ENCODE measurements at places on chromosomes 2 and 18.

- DNase-seq, result peak; percentile 69
Measured at GRCh38 chr2:215104226-215104625, 34.2 kb downstream of the ABCA12 start.

GRCh38 chr2:76752506-76752905 is 769.7 kb downstream of the LRRTM4 start:
- DNase-seq, result no peak

DNA sequence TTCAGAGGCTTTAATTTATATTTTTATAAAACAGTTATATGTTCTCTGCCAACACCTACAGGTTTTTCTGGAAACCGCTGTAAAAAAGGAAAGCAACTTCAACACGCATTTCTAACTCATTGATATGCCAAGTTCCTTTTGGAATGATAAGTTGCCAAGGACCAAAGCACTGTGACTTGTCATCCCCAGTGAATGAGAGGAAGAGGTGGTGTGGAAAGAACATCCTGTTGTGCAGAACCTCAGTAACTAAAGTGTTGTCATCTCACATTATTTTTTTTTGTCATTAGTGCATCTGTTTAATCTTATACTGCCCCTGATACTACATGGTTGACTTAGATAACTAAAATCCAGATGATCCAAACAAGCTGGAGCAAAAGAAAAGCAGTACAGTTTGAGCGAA is 96.0 kb upstream of the NEUROD1 start:
- no peak for DNase-seq

- DNase-seq, result peak; percentile 38
Measured at GRCh38 chr2:106991866-106992265, 105.9 kb upstream of the ST6GAL2 start.

GRCh38 chr18:5237083-5237722 is 40.1 kb upstream of the AKAIN1 start:
- peak; percentile 2 for DNase-seq

DNA sequence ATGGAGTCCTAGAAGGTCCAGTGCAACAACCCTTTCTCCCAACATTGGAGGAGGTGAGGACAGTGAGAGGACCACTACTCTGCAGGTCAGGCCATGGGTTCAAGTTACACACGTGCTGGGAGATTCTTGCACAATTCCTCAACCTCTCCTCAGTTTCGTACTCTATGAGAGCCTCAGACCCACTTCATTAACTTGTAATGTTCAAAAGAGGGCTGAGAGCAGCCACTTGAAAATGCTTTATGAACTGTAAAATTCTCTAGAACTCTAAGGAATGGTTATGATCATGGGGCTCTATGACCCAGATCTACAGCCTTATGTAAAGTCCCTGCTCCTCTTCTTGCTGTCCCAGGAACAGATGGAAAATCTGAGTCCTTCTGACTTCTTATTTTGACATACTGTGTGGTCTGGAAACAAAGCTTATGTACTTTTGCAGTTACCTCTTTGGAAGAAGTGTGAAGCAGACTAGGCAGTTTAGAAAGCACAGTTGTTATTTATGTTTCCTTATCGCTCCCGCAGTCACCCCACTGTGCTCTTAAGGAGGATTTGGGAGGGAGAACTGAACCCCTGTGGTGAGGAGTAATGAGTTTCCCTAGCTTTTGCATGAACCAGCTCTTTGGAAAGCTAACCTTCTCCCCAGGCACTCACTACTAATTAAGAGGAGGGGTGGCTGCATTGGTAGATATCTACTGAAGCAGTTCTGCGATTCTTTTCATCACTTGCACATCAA is 296.6 kb downstream of the LRRTM1 start:
- no peak for DNase-seq

GRCh38 chr2:172697296-172697695 is 38.3 kb upstream of the RAPGEF4 start:
- DNase-seq, result no peak

DNA sequence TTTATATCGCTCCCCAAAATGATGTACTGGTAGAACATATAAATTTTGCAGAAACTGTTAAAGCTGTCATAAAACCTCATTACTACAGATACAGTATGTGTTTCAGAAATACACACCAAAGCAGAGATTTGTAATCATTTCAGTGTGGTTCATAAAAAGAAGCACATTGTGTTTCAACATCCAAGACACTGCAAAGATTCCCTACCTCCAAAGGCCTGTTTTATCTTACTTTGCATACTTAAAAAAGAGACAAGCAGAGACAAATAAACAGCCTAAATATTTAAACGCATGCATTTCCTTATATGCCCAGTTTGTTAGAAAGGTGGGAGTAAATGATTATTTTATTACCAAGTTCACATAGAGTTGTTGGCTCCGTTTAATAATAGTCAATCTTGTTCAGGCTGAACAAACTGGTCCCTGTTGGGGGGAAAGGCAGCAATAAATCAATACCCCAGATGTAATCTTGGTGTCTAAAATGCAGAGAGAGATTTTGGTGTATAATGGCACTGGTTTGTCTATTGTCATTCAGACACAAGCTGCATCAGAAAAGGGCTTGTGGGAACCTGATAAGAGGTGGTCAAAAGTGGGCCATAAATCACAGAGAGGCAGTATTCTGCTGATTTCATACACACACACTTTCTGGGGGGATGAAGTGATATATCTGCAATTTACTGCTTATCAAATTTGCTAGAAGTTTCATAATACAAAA is 321.4 kb upstream of the ETAA1 start:
- no peak for DNase-seq

DNA sequence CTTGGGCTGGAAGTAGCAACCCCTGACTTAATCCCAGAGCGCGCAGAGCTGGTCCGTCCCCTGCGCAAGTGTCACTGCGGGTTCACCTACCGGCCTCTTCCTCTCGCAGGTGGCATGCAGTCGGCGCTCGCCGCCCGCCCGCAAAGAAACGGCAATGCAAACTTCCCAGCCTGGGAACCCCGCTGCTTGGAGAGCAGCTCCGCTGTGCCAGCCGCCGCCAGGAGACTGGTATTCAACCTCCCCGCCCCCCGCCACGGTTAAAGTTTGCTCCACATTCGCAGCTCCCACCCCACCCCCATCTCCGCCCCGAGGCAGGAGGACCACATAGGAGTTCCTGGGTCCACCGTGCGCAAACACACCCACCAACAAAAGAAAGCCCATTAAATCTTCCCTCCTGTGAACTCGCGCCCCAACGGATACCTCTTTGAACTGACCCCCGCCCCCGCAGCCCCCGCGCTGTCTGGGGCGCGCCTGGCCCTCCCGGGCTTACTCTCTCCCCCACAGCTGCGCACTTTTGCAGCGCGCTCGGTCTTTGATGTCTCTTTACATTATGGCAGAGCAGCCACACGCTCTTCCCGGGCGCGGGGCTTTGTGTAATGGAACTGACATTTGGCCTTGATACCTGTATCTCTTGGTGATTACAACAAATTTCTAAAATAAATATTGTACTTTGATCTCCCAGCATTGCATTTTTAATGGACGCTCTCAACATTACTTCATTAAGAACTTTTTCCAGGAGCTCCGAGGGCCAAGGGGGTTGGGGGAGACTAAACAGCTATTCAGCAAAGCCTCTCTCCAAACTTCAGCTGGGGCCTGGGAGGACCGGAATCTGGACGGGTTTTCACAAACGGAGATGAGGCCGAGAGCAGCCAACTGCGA is 3.1 kb upstream of the SP5 start:
- DNase-seq, result no peak

DNA sequence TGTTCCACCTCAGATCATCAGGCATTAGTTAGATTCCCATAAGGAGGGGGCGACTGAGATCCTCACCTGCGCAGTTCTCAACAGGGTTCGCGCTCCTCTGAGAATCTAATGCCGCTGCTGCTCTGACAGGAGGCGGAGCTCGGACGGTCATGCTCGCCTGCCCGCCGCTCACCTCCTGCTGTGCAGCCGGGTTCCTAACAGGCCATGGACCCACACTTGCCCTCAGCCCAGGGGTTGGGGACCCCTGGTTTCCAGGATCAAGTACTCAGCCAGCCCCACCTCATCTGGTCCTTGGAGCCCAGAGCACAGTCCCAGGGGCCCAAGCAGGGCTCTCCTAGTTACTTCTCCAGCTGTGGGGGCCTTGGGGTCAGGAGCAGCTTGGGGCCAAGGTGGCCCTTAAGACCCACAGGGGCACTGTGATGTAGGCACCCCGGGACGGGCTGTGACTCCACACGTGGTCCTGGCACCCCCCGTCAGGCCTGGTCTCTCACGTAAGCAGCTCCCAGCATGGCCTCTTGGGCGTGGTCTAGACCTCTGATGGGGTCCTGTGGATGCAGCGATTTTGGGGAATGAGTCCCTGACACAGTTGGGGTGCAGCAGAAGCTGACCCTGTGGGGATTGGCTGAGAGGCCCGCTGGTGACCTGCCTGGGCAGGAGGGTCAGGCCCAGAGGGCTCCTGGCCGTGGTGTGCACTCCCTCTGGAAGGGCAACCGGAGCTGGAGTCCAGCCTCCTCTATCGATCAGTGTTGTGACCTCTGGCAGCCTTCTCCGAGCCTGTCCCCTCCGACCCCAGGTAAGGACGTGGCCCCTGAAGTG is 28.3 kb upstream of the OTOS start:
- no peak for DNase-seq

- DNase-seq, result peak; percentile 21
Measured at GRCh38 chr2:83063933-83064332, 1395.1 kb downstream of the SUCLG1 start.

DNA sequence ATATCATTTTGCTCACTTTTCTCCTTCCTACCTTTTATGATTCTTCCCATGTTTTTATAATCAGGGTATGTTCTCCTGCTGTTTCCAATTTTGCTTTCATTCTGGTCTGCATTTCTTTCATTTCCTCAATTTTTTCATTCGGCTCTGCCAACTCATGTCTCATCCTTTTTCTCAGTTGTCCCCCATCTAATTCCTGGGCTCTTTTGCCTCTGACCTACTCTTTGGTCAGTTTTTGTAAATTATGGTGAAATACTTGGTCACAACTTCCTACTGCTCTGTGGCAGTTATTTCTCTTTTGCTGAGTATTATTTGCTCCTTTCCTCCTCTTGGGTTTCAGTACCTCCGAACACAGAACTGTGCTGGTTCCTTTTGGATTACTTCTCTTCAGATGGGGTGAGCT is 27.5 kb downstream of the MYO7B start:
- DNase-seq, result no peak

DNA sequence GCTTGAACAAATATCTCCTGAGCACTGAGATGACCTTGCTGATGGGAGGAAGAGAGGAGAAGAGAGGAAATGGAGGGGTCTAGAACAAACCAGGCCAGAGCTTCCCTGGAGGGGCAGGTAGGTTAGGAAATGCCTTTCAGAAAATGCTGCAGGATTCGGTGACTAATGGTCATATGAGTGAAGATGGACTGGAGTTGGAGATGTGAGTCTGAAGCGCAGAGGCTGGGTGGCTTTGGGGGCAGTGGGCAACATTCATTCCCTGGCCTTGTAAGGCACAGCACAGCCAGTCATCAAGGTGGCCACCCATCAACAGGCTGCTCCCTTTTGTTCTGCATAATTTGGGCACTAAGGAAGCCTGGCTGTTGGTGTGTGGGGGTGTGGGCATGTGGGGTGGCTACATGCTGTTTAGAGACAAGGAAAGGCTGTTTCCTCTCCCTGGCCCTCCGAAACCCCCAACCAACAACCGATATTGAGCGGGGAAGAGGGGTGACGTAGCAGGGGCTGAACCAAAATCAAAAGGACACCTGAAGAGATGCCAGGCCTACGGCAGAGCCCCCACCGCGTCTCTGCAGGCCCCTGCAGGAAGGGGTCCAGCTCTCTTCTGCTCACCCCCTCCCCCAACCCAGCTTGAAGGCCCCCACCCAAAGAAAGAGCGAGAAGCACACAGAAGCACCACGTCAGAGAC is 1.5 kb downstream of the SLC30A3 start:
- DNase-seq, result no peak

GRCh38 chr18:30044496-30044895 is 998.0 kb downstream of the DSC3 start:
- peak; percentile 70 for DNase-seq

DNA sequence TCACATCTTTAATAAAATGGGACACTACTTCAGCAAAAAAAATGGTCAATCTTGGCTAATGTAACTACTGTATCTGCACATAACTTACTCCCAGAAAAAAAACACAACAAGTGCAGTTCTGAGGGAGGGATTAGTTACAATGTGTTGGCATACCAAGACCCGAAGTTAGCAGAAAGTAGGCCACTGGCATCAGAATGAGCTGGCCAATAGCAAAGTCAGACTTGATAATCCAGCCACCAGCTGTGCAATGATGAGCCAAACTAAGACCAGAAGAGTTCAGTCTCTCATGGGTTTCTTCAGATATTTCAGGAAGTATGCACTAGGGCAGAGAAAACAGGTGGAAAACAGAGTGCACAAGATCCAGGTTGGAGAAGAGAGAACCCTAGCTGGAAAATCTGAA is 65.3 kb downstream of the OLA1 start:
- DNase-seq, result no peak

- DNase-seq, result no peak
Measured at GRCh38 chr18:34292594-34292993, 67.9 kb upstream of the NOL4 start.

GRCh38 chr2:166067229-166067628 is 60.6 kb downstream of the SCN1A start:
- DNase-seq, result no peak

GRCh38 chr2:232872826-232873225 is 2.8 kb downstream of the SNORC start:
- no peak for DNase-seq

GRCh38 chr2:25230198-25230947 is 62.0 kb upstream of the POMC start:
- no peak for DNase-seq

DNA sequence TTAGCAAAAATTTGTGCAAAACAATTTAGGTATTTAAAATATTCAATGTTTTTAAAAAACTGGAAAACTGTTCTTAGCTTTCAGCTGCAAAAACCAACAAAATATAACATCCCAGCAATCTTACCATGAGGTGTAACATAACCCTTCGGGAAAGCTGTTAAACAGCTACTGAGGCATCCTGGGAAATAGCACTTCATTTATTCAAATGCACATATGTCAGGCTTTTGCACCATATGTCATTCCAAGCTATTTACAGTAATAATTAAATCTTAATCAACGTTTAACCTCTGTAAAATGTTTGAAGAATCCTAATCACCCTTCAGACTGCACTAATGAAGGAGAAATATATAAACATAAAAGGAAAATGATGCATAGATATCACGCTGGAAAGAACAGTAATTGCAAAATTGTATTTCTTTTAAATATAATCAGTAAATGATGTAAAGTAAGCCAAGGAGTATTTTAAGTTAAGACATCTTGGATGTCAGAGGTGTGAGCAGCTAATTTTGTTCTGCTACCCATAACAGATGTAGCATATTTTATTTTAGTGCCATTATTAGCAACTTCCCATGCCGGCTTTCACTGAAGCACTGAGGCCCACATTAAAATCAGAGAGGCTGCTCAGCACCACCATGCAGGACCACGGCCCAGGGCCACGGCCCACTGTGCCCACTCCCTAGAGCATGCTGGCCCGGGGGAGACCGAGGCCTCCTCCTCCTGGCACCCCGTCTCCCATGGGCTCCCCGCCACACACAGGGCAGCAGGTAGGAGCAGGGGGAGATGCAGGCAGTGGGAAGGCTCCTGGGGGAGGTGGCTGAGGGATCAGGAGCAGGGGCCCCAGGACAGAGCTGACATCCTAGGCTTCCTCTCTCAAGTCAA is 30.9 kb downstream of the EMX1 start:
- no peak for DNase-seq

GRCh38 chr18:61955644-61956043 is 62.8 kb upstream of the RNF152 start:
- DNase-seq, result no peak

GRCh38 chr2:105344704-105345345 is 7.5 kb downstream of the C2orf49 start:
- DNase-seq, result peak; percentile 77

GRCh38 chr18:41604964-41605363 is 350.1 kb upstream of the PIK3C3 start:
- DNase-seq, result no peak
